G401 (cell line): ENCODE measurements at places on chromosomes 6 and 20. TPM values are rescaled to one million over a fixed set of nuclear protein-coding genes. Genes with fewer than 3 reads are reported as not detected.

Gene CTCFL
- total RNA-seq: 0.03 and 0.06 TPM in 2 replicates

Gene PARD6B
- total RNA-seq: 30.0 and 43.3 TPM in 2 replicates

Gene PPP1R3G
- 0.25 and 0.58 TPM in 2 replicates for total RNA-seq

Gene DACT2
- not detected in 2 replicates for total RNA-seq

Gene SLC22A2
- total RNA-seq: not detected in 2 replicates

Gene XKR7
- 5.7 and 6.8 TPM in 2 replicates for total RNA-seq

Gene DNAH8
- total RNA-seq: not detected in 2 replicates

DNA sequence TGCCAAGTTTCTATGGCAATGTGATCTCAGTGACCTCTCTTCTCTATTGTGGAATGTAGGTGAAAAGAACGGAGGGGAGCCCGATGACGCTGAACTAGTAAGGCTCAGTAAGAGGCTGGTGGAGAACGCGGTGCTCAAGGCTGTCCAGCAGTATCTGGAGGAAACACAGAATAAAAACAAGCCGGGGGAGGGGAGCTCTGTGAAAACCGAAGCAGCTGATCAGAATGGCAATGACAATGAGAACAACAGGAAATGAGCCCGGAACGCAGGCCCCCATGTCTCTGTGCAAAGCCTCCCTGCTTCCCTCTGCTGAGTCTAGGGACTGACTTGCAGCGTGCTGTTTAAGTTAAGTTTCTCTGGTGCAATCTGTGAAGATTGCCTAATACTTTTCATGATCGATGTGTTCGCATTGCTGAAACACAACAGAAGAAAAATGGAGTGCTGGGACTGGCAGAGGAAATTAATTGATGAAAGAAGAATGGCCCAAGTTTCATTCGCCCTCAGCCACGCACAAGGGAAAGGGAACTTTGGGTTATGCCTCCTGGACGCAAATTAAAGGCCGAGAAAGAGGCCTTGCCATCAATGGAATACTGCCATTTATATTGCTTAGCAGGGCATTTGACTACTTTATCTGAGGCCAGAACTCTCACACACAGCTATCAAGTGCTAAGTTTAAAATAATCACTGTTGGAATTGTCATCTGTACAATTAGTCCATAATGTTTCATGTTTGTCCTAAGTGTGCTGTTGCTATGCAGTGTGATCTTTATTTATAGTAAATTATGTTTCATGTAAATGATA is 146.4 kb downstream of the AKAP7 start:
- DNase-seq: peak; percentile 30

DNA sequence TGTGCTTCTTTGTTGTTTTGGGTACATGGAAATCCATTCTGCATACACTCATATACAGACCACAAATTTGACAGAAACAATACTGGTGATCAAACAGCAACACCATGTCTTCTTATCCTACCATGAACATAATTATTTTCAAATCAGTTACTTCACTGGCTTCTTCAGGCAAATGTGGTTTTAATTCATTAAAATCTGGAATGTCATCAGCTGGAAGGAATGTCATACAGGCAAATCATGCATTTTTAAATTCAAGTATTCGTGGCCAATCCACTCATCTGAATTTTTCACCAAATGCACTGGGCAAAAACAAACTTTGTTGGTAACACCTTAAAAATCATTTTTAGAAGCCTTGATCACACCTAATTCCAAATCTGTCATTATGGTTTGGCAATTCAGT is 59.3 kb downstream of the KIF6 start:
- DNase-seq: no peak

GRCh38 chr20:37355252-37356180 is 9.6 kb downstream of the SRC start:
- DNase-seq: no peak

- DNase-seq: peak; percentile 54
Observed at GRCh38 chr20:35617397-35618262, 2.0 kb downstream of the SPAG4 start.

GRCh38 chr6:113989675-113990074 is 18.7 kb upstream of the HDAC2 start:
- no peak for DNase-seq

DNA sequence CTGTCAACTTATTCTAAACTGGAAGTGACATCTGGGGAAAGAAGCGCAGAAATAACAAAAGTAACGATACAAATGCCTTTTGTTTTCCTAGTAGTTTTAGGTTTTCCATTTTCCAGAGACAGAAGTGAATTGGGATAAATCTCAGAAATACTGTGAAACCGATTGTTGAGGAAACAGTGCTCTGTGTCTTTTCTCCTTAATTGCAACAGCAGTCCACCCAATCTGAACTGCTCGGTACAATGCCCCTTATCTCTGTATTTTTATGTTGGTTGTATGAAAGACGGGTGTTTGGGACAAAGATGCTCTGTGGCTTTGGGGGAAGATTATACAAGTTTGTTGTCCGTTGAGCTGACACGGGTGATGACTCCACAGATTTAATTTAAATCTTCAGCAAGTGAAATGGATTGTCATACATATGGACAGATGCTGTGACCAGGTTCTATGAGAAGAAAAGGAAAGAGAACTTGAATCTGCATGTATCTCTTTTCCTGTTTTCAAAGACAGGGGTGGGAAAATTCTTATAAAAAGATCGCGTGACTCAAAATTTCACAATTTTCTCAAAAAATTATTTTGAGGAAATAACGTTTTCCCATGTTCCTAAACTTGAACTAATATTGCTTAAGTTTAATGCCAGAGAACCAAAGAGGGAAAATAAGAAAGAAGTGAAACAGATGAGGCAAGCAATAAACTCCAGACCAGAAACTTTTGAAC is 41.2 kb downstream of the SASH1 start:
- no peak for DNase-seq

- no peak for DNase-seq
Observed at GRCh38 chr6:148203970-148204369, 138.7 kb upstream of the SASH1 start.

DNA sequence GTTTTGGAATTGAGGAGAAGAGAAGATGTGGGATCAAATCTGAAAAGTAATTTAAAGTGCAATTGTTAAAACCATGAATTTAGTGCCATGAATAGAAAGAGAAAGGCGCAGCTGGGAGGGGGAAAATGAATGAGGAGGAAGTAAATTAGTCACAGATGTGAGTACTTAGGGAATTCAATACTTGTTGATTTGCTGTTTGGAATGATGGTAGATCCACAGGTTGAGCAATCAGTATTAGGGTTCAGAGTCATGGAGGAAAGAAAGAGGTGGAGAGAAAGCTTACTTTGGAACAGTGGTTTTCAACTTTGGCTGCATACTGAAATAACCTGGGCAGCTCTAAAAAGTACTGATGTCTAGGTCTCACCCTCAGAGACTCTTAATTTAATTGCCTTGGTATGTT is 229.7 kb upstream of the ASCC3 start:
- no peak for DNase-seq

- no peak for DNase-seq
Observed at GRCh38 chr6:90460051-90460450, 126.8 kb downstream of the MAP3K7 start.

GRCh38 chr6:108562503-108562993 is 1.8 kb downstream of the FOXO3 start:
- DNase-seq: peak; percentile 79

- no peak for DNase-seq
Observed at GRCh38 chr6:119034827-119035458, 43.5 kb downstream of the FAM184A start.

DNA sequence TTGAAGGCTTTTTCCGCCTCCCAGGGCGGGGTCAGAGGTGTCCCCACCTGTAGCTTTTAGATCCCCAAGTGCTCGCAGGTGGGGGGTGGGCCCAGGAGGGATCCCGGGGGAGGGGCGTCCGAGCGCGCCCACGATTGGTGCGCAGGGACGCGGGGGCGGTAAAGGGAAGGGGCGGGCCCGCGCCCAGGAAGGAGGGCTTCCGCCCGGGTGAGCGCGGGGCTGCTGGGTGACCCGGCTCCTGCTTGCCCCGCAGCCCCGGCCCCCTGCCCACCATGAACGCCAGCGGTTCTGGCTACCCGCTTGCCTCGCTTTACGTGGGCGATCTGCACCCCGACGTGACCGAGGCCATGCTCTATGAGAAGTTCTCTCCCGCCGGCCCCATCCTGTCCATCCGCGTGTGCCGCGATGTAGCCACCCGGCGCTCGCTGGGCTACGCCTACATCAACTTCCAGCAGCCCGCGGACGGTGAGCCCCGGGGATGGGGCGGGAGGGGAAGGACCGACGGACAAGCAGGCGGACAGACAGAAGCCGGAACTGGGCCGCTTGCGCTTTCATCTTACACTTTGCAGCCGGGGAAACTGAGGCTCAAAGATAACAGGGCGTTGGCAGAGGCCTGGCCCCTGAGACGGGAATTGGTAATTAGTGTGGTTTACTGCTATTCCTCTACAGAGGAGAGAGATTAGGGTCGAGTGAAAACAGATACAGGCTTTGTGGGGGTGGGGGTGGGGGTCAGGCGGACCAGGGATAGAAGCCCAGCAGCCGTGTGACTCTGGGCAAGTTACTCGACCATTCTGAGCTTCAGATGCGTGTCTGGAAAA is at the start of gene PABPC1L:
PABPC1L (plus strand) TSS at position 189 of the 818 bp plus-strand sequence; CDS start at position 273, 84 bp downstream.
- DNase-seq: peak; percentile 19
